Thoracic aorta (tissue), 2 donors: ENCODE measurements at places on chromosomes 11 and 22.

DNA sequence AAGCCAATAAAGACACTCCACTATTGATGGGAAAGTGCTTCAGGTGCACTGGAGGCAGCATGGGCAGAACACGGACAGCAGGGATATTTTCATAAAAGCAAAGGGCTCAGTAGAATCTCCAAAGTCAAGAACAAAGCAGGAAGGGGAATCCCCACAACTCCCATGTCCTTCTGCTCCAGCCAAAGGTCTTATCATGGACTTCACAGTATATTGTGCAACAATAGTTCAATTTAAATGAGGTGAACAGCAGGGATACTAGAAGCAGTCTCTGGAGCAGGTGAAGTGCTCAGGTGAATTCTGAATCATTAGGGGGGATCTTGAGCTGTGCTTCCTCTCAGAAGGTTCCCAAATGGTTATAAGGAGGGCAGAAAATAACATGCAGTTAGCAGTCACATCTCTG, 6.6 kb upstream of the OR2D2 start:
- DNase-seq, result no peak

DNA sequence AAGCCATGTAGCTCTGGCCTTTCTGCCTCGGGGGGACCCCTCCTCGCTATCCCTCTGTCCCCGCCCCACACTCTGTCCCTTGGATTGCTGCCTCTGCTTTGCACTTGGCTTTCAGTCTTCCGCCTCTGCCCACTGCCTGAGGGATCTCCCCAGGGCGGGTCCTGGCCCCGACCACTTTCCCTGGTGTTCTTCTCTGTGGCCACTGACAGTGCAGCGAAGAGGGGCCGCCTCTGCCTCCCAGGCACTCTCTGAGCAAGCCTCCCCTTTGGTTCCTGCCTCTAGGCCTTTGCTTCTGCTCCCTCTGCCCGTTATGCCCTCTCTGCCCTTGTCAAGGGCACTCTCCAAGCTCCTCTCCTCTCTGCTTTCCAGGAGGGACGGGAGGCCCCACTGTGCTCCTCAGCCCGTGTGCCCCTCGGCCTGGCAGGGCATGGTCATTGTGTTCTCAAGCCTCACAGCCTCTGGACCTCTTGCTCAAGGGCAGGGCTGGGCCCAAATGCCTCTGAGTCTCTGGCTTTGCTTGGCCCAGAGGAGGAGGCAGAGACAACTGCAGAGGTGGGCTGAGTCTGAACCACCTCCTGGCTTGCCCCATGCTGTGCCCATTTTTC, 5.5 kb upstream of the MPPED1 start:
- DNase-seq, result no peak

DNA sequence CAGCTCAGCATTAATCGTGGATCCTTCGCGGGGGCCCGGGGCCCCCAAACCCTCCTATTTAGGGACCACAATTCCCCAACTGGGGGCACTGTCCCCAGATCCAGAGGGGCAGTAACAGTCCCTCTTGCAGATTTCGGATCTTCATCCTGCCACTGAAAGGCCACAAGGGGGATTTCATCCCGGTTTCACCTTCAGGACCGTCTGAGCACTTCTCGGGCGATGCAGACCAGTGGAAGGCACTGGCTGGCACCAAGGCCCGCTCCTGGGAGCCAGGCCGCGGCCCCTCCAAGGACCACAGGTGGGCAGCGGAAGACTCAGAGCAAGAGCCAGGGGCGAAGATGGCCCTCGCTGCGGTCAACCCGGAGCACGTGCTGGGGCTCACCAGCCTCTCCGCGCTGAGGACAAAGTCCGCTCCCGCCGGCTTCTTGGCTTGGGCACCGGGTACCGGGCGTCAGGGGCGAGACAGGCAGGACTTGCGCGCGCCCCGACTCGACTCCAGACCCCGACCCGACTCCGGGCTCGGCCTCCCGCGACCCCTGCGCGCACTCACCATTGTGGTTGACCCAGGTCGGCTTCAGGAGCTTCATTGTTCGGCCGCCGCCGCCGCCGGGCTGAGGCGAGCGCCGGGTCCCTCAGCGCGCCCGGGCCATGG, 517 bp downstream of the HIRA start:
- DNase-seq, result no peak

DNA sequence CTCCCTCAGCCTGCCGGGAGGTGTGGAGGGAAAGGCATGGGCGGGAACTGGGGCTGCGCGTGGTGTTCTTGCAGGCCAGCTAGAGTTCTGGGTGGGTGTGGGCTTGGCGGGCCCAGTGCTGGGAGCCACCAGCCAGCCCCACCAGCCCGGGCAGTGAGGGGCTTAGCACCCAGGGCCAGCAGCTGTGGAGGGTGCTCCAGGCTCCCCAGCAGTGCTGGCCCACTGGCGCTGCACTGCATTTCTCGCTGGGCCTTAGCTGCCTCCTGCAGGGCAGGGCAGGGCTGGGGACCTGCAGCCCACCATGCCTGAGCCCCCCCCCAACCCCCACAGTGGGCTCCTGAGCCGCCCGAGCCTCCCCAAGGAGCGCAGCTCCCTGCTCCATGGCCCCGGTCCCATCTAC, 304.2 kb downstream of the KCNA4 start:
- no peak for DNase-seq

GRCh38 chr11:72191961-72192381, at the start of gene FOLR1:
Gene FOLR1 (plus strand): TSS chr11:72192140. CDS start chr11:72192174, 34 bp downstream.
- DNase-seq, result no peak

- DNase-seq, result no peak
Observed at GRCh38 chr11:117143390-117143789, 697 bp upstream of the PAFAH1B2 start.

- DNase-seq, result no peak
Observed at GRCh38 chr22:21759646-21760376, 24.2 kb upstream of the YPEL1 start.

GRCh38 chr11:71391796-71392195, 56.4 kb downstream of the DHCR7 start:
- DNase-seq, result no peak

DNA sequence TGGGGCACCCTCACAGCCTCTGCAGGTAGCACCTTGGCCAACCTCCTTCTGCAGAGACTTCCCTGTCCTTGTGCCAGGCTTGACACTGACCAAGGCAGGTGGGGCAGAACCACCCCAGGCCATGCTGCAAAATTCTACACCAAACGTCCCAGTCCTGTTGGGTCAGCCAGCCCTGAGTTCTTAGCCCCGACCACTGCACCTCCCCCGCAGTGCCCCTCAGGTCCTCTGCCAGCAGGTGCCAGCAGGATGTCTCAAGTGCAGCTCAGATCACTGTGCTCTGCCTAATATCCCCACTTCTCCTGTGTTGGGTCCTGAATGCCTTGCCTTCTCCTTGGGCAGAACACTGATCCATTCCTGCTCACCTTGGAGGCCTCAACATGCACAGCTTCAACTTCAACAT, 999.7 kb downstream of the TBC1D22A start:
- no peak for DNase-seq

DNA sequence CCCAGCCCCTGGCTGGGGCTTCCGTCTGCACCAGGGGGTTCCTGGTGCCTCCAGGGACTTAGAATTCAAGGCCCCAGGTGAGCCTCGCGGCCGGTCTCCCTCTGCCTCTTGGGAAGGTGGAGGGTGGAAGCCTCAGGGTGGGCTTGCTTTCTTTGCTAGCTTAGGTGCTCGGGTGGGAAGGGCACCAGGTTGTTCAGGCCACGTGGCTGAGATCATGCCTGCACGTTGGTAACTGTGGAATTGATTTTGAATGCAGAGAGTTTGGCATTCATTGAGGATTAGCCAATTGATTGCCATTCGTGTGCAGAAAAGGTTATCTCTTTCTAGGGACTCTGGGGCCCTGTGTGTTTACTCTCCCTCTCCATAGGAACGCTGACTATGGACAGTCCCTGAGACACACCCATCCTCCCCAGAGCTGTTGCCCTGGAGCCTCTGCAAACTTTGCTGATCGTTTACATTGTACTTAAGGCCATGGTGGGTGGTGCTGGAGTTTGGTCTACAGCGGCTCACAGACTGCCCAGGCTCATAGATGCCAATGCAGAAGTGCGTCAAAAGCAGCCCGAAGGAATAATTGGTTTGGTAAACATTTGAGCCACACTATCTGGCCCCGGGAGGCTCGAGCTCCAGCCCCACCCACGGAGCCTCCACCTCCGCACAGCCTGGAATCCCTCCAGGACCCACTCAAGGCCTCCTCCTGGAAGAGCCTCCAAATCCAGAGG, 1457.7 kb downstream of the BRD1 start:
- no peak for DNase-seq

GRCh38 chr22:32699001-32699582, 102.4 kb upstream of the TIMP3 start:
- DNase-seq, result no peak

- DNase-seq, result no peak
Observed at GRCh38 chr22:18095101-18095805, 15.4 kb upstream of the TUBA8 start.

DNA sequence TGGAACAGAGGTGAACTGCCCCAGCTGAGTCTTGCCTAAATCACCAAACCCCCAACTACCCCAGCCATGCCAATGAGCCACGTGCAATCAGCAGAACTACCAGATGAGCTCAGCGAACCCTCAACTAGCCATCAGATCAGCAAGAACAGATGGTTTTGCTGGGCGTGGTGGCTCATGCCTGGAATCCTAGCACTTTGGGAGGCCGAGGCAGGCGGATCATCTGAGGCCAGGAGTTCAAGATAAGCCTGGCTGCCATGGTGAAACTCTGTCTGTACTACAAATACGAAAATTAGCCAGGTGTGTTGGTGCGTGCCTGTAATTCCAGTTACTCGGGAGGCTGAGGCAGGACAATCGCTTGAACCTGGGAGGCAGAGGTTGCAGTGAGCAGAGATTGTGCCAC, 374.3 kb downstream of the NXPE2 start:
- DNase-seq, result no peak

- DNase-seq, result no peak
Observed at GRCh38 chr11:26556582-26556981, 15.5 kb downstream of the MUC15 start.

DNA sequence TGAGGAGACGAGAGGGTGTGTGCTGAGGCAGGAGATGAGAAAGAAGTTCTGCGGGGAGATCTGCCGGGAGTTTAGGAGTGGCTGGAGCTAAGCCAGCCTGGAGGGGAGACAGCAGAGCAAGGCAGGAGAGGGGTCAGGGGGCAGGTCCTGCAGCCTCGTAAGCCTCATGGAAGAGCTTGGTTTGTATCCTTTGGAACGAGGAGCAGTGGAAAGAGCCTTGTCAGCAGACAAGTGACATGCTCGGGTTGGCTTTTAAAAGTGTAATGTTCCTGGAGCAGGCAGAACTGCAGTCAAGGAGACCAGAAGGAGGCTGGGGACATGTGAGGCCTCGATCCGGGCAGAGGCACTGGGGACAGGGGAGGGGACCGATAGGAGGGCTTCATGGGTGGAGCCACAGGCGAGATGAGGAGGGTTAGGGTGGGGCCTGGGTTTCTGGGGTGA, 21.4 kb upstream of the TUB start:
- no peak for DNase-seq

GRCh38 chr11:12117200-12117599, 6.8 kb downstream of the MICAL2 start:
- peak; percentile 19 for DNase-seq

DNA sequence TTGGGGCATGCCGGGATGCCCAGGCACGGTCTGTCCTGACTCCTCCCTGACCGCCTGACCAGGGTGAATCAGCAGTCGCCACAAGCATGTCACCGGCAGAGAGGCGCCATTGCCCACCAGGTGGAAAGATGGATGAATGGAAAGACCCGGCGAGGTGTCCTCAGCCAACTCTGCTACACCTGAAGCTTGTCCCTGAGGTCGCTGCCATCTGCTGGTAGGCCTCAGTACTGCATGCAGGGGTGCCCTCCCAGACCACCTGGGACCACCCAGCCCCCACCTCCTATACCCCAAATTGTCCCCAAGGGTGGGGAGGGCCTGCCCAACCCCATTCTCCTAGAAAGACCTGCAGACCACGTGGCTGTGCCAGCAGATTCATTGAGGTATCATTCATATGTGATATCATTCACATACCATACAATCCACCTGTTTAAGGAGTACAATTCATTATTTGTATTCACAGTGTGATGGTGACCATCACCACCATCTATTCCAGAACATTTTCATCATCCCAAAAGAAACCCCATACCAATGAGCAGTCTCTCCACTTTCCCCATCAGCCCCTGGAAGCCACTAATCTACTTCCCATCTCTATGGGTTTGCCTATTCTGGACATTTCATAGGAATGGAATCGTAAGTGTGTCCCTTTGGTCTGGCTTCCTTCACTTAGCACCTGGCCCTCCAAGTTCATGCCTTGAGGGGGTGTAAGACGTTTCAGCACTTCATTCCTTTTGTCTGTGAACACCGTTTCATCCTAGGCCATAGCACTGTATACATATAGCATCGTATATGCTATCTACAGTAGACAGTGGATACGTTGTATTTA, 17.5 kb downstream of the FGF3 start:
- no peak for DNase-seq

DNA sequence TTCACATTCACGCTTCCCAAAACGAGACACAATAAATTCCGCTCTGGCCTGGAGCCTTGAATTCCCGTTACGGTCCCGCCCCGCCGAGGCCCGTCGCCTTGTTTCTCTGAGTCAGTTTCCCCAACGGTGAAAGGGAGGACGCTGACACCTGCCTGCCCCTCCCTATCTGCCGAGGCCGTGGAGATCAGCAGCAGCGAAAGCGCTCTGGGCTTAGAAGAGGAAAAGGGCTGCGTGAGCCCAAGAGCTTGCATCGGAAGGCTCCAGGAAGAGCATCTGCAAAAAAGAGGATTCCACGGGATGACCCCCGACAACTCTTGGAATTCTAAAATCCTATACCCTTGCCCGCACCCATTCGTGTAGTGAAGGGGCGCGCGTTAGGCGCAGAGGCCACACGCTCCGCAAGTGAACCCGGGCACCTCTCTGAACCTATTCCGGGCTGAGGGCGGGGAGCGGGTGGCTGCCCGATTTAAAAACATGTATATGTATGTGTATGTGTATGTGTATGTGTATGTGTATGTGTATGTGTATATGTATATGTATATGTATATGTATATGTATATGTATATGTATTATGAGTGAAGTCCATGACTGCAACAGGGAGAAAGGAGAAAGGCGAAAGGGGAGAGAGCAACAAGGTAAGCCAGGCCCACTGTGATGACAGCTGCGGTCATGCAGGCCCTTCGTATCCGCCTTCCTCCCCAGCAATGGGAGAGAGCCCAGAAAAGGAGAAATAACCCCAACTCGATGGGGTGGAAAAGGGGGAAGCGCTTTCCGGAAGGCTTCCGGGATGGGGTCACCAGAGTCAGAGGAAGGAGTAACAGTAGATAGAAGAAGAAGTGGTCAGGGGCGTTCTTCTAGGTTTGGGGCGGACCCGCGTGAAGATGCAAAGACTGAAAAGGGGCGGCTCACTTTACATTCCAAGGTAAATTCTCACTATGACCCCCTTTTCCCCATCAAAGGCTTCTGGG, 948 bp upstream of the MRTFA start:
- no peak for DNase-seq
